Activated naive CD8-positive, alpha-beta T cell treated with anti-CD3 and anti-CD28 coated beads, Interleukin-2, amount 50 U/mL, for 16 hours (primary cell): ENCODE measurements at places on chromosomes 3 and 15.

DNA sequence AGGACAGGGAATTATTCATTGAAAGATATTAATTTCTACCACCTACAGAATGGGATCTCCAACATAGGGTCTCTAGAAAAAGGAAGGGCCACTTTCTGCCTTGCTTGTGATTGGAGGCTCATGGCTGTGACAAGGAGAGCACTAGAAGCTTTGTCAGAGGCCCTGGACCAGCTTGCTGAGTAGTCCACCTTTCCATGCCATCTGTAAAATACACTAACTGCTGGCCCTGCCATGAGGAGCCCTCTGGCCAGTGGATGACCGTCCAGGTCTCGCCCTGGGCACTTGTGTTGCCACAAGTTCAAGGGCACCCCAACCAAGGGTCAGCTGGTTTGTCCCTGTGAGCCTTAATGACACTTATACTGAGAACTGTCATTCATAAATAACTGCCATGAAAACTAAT is 1.6 kb upstream of the SYNM start:
- DNase-seq = no peak

- DNase-seq = no peak
Measured at GRCh38 chr15:39140060-39140604, 440.7 kb upstream of the THBS1 start.

DNA sequence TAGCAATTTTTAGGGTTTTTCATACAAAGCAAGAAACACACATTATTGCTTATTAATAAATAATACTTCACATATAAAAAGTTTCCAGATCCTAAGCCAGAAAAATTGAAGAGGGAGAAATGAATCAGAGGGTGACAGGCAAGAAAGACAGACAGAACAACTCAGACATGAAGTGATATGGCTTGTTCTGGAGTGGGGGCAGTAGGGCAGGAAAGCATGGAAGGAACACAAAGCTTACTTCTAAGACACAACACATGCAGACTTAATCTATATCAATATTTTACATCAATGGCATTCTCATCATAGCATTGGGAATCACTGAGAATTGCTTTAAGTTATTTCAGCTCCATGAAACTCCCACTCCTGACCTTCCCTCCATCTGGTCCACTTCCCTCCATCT is 24.4 kb downstream of the TNIK start:
- DNase-seq = no peak

- no peak for DNase-seq
Measured at GRCh38 chr15:27894645-27895044, 204.5 kb downstream of the OCA2 start.

DNA sequence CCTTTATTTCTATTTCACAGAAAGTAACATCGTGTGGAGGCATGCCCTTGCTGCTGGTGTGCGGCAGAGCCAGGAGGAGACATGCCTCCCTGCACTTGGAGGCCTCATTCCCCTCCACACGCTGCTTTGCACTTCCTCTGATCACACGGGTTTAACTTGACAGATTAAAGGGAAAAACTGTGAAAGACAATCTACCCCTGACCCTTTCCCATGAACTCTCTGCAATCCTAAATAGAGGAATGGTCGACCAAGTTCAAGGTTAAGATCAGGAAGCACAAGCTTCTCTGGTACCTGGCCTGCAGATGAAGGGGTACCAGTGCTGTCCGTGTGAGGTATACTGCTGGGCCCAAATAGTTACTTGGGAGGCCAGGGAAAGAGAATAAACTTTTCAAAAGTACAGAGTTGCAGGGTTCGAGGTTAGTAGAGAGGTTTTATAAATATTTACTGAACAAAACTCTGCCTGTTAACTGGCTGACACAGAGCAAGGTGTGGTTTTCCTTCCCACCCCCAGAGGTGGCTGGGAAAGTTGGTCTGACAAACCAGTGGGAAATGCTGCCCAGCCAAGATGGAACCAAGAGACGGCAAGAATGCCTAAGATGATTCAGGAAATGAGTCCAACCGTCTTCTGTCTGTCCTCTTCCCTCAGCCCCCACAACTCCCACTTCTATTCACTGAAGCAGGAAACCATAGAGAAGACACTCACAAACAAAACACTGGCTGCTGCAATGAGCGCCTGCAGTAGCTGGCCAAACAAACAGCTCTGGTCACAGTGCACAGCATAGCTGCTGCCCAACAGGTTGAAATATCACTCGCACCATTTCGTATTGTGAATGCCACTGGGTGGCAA is 79.6 kb downstream of the IGF2BP2 start:
- DNase-seq = no peak

- DNase-seq = no peak
Measured at GRCh38 chr15:31302778-31303725, 23.6 kb upstream of the KLF13 start.
